Nephron progenitor cell (in vitro differentiated cells): ENCODE measurements at places on chromosomes 4 and X.

DNA sequence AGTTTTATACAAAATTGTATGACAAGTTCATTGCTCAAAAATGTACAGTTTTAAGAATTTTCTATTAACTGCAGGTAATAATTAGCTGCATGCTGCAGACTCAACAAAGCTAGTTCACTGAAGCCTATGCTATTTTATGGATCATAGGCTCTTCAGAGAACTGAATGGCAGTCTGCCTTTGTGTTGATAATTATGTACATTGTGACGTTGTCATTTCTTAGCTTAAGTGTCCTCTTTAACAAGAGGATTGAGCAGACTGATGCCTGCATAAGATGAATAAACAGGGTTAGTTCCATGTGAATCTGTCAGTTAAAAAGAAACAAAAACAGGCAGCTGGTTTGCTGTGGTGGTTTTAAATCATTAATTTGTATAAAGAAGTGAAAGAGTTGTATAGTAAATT, 131.0 kb downstream of the TET2 start:
- DNase-seq: no peak

DNA sequence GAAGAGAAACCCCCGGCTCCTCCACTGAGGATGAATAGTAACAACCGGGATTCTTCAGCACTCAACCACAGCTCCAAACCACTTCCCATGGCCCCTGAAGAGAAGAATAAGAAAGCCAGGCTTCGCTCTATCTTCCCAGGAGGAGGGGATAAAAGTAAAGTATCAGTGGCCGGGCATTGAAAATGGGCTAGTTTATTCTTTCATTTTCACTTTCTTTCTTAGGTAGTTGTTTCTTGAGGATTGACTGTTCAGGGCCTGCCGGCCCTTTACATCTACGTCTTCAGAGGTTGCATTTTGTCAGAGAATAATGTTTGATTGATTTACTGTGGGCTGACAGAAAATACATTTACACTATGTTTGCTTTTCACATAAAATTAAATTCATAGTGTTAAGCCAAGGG, 27.1 kb downstream of the PAK3 start:
- DNase-seq: no peak

DNA sequence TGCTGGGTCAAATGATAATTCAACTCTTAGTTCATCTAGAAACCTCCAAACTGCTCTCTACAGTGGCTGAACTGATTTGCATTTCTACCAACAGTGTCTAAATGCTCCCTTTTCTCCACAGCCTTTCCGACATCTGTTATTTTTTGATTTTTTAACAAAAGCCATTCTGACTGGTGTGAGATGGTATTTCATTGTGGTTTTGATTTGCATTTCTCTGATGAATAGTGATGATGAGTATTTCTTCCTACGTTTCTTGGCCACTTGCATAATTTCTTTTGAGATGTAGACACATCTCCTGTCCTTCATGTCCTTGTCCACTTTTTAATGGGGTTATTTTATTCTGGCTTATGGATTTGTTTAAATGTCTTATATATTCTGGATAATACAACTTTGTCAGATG, 298.2 kb upstream of the ARSJ start:
- no peak for DNase-seq

- DNase-seq: no peak
Observed at GRCh38 chr4:137532869-137533236, 559 bp upstream of the PCDH18 start.
